Breast epithelium (tissue), 4 donors: ENCODE measurements at places on chromosomes 3 and 15. TPM values are rescaled to one million over a fixed set of nuclear protein-coding genes. Genes with fewer than 3 reads are reported as not detected.

DNA sequence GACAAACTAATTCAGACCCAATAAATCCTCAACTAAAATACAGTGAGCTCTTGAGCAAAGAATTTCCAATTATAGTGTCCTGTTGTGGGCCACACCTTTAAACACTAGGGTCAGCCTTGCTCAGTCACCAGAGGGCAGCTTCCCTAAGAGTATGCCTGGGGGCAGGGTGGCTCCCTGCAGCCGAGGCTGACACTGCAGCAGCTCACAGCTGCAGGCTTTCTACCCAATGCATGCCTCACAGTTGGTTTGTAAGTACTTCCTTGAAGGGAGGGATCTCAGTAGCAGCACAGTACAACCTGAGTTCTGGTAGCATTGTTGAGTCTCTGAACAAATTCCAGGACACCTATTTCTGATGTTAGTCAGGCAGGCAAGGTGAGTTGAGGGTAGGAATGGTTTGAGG lies 335.6 kb downstream of the TUSC7 start:
- no peak for DNase-seq

GRCh38 chr15:98844261-98844660 lies 163.3 kb downstream of the PGPEP1L start:
- no peak for DNase-seq

GRCh38 chr15:72354496-72354895 lies 21.3 kb downstream of the HEXA start:
- DNase-seq: no peak

DNA sequence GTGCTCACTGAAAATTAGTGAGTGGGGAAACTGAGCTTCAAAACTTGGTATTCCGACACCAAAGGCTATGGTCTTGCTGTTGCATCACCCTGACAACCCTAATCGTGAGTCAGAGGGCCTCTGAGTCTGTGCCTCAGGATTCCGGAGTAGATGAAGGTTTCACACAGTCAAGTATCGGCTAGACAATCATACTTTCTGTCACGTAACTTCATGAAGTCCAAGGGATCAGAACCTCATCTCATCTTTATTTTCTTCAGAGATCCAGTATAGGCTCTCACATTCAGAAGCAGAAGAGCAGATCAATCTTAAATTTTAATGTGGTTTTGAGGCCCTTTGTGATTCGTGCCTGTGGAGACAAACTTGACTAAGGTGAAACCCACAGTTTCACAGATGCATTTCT lies 26.1 kb upstream of the NECTIN3 start:
- DNase-seq: no peak

- DNase-seq: no peak
Observed at GRCh38 chr3:55965776-55966175, 478.7 kb upstream of the WNT5A start.

DNA sequence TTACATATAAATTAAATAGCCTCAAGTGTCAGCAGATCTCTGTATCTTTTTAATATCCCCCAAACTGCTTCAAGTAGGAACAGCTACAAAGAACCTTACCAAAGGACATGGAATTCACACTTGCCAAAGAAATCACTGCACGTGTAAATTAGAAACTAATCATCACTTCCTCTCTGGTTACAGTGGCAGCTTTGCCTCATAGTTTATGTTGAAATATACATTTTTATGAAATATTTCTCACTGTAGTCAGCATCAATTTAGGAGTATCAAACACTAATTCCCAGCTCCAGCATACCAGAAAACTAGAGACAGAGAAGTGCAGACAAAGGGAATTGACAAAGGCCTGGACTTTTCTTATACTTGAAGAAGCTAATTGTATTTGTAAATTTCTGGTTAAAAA lies 260.9 kb downstream of the TIGIT start:
- no peak for DNase-seq

GRCh38 chr3:110384601-110385000 lies 687.0 kb upstream of the NECTIN3 start:
- DNase-seq: no peak

DNA sequence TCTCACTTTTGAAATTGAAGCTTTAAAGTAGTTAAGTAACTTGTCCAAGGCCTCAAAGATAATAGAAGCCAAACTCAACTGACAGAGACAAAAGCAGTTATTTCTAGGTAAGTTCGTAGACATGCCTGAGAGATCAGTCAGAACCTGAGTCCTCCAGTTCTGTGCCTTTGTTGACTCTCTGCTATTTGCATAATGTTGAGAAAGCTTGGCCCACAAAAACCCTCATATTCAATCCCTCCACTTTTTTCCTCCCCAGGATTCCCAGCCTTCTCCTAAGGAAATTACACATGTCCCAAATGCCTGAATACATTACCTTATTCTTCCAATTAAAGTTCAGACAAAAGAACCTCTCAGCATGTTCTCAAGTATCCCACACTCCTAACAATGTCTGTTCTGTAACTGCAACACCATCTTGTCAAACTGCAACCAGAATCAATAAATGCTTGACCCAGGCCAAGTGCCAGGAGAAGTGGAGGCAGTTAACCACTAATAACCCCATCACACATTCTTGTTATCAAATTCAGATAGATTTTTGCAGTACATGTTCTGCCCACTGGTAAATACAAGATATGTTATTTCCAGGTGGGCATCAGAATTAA lies 217.8 kb downstream of the LRRC3B start:
- DNase-seq: no peak

GRCh38 chr3:126416943-126417342 lies 22.2 kb downstream of the CFAP100 start:
- peak; percentile 30 for DNase-seq

DNA sequence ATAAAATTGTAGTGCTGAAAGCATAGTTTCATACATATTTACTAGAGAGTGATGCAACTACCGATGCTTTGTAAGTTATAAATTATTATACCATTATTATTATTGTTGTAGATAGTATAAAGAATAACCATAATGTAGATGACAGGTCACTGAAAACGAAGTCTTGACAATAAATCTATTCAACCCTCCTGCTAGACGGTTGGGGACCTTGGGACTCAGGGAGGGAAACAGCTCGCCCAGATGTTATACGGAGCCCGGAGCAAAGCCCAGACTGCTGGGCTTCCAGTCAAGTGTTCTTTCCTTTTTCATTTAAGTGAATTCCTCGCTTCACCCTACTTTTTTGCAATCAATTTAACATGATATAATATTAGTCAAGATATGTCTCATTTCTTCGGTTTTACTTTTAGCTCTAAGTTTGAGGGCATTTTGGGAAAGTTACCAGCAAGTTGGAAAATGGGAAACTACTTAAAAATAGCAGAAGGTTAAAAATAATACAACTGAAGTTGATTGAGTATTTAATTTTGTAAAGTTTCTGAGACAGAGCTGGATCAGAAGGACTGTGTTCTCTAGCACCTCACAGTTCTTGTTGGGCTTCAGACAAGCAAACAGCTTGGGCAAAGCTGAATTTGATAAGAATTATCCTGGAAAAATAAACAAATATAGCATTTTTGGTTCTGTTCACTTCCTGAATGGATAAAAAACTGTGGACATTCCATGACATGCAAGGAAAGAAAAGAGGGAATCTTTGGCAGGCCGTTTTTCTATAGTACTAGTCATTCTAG lies 173.4 kb upstream of the TP63 start:
- DNase-seq: no peak

DNA sequence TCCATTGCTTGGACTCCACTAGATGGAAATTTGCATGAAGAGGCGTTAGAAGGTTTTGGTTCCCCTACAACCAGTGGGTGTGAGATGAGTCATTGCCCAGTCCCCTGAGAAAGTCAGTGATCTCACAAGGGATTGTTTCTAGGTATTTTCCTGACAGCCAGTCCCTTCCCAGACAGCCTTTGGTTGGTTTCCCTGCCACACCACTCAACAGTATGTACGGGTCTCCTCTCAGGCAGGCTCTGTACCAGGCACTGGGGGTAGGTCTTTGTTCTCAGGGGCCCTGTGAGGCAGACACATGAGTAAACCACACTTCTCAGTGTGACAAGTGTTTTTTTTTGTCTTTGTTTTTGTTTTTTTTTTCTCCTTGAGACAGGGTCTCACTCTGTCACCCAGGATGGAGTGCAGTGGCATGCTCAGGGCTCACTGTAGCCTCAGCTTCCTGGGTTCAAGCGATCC lies 4.0 kb downstream of the LAMP3 start:
- DNase-seq: no peak

DNA sequence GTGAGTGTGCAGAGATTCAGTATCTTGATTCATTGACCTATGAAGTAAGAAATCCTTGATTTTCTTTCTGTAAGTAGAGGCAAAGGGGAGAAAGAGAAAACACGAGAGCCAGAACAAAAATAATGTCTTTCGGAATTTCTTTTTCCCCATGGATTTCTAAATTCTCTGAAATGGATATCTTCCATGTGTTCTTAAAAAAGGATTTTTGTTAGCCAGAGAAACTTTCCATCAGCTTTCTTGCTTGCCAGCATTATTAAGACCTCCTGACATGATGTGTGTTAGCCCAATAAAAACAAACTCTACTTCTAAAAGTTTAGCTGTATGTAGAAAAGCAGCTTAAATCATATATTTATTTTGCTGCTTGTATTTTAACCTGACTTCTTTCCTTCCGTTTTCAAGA lies 122.3 kb upstream of the AADACL2 start:
- no peak for DNase-seq

GRCh38 chr15:100516643-100517512 lies 11.9 kb downstream of the CERS3 start:
- peak; percentile 49 for DNase-seq

GRCh38 chr15:68432441-68433064 lies 590 bp upstream of the ITGA11 start:
- peak; percentile 5 for DNase-seq

- peak; percentile 53 for DNase-seq
Observed at GRCh38 chr3:102979682-102980354, 545.0 kb downstream of the ZPLD1 start.

DNA sequence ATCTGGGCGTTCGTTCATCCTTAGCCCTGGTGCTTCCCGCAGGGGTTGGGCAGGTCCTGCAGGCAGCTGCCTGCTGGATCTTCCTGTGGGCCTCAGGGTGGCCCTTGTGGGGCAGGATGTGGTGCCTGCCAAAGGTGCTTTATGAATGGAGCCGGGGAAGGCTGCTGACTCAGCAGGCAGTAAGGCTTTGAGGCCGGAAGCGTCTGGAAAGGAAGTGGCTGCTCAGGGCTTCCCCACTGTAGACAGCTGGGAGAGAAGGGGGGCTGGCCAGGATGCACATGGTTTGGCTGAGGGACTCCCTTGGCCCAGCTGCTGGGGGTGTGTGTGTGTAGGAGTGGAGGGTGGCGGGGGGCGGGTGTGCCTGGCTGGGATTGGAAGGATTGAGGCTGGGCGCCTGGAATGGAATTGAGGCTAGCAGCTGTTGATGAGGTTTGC lies 12.9 kb downstream of the CD276 start:
- peak; percentile 58 for DNase-seq

GRCh38 chr3:114446600-114446999 lies 152.8 kb downstream of the TIGIT start:
- no peak for DNase-seq

DNA sequence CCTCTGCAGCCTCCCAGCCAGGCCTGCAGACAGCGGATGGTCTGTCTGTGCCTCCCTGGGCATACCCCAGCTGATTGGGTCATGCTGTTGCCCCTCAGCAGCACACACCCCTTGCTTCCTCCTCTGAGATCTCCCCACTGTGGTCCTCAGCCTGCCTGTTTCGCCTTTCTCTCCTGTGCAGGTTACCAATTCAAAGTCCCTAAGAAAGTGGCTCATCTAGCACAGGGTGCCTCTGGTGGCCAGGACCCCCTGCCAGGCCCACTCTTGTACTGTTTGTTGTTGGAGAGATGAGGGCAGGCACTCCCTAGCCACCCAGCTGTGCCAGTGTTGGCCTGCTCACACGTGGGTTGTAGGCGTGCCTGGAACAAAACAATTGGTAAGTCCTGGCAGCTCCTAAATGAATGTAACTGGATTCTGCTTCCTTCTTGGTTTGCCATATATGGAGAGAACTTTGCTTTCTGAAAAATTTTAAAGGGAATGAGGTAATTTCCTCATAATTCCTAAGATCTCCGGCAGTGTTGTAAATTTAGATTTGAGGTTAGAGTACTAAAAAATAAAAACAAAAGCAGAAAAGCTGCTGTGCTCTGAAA lies 213.2 kb upstream of the IL12A start:
- DNase-seq: peak; percentile 84

MCF2L2 gene
- 1.3 TPM for total RNA-seq

OIP5 gene
- 0.44 TPM for total RNA-seq

CNTN3 gene
- total RNA-seq: 12.2 TPM

NR1I2 gene
- total RNA-seq: 0.29 TPM

DCLK3 gene
- 0.16 TPM for total RNA-seq

GABRG3 gene
- total RNA-seq: 0.15 TPM

SLC35A5 gene
- 37.6 TPM for total RNA-seq

GABRR3 gene
- not detected for total RNA-seq

CSPG4 gene
- 42.9 TPM for total RNA-seq

DUOXA1 gene
- total RNA-seq: 1.0 TPM

TMCO5A gene
- total RNA-seq: not detected

ANKRD63 gene
- total RNA-seq: not detected

C15orf62 gene
- 0.48 TPM for total RNA-seq

PTPRG gene
- total RNA-seq: 42.3 TPM

MESP2 gene
- total RNA-seq: not detected
